ENCODE measurements at places on chromosomes 12 and 14.

- no peak overlapping the region for H3K4me3 ChIP-seq
- no peak for DNase-seq
- H3K4me1 ChIP-seq: no peaks in the 10 kb centered on the region
Measured at GRCh38 chr12:67400742-67401141, 131.6 kb downstream of the CAND1 start.

DNA sequence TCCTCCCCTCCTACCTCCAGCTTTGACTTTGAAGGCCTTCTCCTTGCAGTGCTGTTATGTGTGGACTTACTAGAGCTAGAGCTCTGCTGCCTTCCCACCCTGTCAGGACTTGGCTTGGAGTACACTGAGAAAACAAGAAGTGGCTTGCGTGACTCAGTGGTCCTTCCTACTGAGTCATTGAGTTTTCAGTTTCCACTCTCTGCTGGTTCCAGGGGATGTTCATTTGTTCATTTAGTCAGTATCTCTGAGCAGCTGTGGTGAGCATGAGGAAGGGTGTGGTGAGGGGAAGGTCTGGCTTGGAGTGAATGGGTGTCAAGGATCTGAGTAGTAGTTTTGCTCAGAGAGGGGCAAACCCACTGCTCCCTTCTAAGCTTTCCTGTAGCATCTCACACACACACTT is 17.2 kb upstream of the ELK3 start:
- no peaks in the 10 kb centered on the region for H3K27me3 ChIP-seq
- DNase-seq: peak; percentile 39
- H3K36me3 ChIP-seq: no peaks in the 10 kb centered on the region
- H3K27ac ChIP-seq: no peak overlapping the region

DNA sequence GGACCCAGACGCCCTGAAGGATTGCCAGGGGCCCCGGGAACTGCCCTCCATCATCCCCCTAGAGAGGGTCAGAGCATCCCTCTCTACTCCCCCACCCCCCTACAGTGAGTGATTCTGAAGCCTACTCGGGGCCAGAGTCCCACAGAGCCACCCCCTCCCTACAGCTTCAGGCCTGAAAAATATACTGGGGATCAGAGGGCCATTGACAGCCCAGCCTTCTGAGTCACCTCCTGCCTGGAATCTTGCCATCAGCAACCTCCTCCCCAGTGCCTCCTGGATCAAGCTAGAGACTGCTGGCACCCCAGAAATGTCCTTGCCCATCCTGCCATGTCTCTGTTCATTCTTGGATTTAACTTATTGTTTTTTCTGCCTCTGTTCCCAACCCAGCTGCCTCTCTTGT is 21.7 kb upstream of the MIA2 start:
- no peak overlapping the region for H3K27ac ChIP-seq
- peaks cover 10% of the 10 kb centered on the region for H3K4me1 ChIP-seq
- DNase-seq: peak; percentile 46
- no peak overlapping the region for H3K4me3 ChIP-seq

- H3K27ac ChIP-seq: no peak overlapping the region
- no peak overlapping the region for H3K4me3 ChIP-seq
- peaks cover 34% of the 10 kb centered on the region for H3K36me3 ChIP-seq
- H3K27me3 ChIP-seq: no peaks in the 10 kb centered on the region
- no peak for DNase-seq
Measured at GRCh38 chr14:91173904-91174303, 60.0 kb downstream of the DGLUCY start.

GRCh38 chr12:47591361-47591791 is 114.5 kb downstream of the RPAP3 start:
- no peaks in the 10 kb centered on the region for H3K36me3 ChIP-seq
- H3K4me3 ChIP-seq: no peak overlapping the region
- H3K27ac ChIP-seq: no peak overlapping the region
- DNase-seq: no peak
- H3K27me3 ChIP-seq: no peaks in the 10 kb centered on the region

DNA sequence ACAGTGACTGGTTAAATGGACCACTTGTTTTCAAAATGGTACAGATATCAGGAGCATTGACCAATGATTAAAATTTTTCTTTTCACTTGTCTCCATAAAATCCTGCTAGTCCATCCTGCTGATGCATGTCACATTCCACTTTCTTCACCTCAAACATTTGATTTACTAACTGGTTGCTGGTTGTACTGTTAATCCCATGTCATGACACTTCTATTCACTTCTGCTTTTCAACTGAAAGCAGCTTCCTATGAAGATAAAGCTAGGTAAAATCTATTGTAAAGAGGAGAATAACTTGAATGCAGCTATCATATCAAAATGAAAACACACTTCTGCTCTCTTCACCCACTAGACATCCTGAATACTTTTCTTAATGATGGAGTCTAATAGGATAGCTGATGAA is 149.6 kb upstream of the OTX2 start:
- no peak overlapping the region for H3K27ac ChIP-seq
- no peak for DNase-seq
- no peaks in the 10 kb centered on the region for H3K4me1 ChIP-seq
- peaks cover 82% of the 10 kb centered on the region for H3K27me3 ChIP-seq

- DNase-seq: no peak
- no peaks in the 10 kb centered on the region for H3K27me3 ChIP-seq
- H3K27ac ChIP-seq: no peak overlapping the region
- H3K4me3 ChIP-seq: no peak overlapping the region
- no peaks in the 10 kb centered on the region for H3K36me3 ChIP-seq
- H3K4me1 ChIP-seq: peaks cover 8% of the 10 kb centered on the region
Measured at GRCh38 chr14:104104076-104104901, 18.8 kb downstream of the ASPG start.

DNA sequence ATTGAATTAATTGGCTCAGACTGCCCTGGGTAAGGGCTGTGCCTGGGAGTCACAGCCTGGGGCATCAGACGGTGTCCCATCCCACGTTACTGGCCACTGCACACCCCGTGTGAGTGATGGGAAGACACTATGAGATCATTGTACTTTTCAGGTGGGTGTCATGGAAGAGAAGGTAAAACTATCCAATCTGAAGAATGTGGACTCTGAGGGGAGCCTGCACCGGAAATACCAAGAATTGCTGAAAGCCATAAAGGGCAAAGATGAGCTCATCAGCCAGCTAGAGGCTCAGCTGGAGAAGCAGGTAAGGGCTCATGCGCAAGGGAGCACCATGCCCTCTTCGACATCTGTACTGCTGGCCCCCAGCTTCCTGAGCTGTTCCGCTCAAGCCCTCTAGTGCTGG is 24.0 kb downstream of the PLEKHH1 start:
- H3K4me3 ChIP-seq: no peak overlapping the region
- peaks cover 12% of the 10 kb centered on the region for H3K4me1 ChIP-seq
- DNase-seq: peak; percentile 26
- H3K27me3 ChIP-seq: no peaks in the 10 kb centered on the region
- H3K27ac ChIP-seq: no peak overlapping the region

- H3K4me3 ChIP-seq: no peak overlapping the region
- no peaks in the 10 kb centered on the region for H3K36me3 ChIP-seq
- no peaks in the 10 kb centered on the region for H3K4me1 ChIP-seq
Measured at GRCh38 chr12:129559776-129560175, 344.0 kb downstream of the TMEM132D start.

DNA sequence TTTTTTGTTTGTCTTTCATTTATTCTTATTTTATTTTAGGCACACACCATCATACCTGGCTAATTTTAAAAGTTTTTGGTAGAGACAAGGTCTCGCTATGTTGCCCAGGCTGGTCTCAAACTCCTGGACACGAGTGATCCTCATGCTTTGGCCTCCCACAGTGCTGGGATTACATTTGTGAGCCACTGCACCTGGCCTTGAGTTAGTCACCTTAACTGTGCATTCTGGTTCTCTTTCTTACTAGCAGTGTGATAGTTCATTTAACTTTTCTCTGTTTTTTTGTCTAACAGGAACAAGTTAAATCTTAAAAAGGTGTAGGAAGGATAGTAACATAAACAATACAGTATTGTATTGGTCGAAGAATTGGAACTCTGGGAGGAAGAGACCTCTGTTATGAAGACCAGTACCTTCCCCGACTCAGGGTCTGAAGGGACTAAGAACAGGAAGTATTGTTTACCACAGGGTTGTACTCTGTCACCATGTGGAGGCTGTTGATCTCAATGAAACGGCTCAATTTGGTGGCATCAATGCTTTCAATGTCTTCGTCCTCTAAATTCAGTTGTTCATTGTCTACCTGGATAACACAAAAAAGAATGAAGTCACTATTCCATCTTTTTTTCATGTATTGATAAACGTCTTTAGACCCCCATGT is 17.7 kb downstream of the ERP27 start:
- no peaks in the 10 kb centered on the region for H3K36me3 ChIP-seq
- no peak for DNase-seq
- H3K4me1 ChIP-seq: no peaks in the 10 kb centered on the region
- no peak overlapping the region for H3K4me3 ChIP-seq

DNA sequence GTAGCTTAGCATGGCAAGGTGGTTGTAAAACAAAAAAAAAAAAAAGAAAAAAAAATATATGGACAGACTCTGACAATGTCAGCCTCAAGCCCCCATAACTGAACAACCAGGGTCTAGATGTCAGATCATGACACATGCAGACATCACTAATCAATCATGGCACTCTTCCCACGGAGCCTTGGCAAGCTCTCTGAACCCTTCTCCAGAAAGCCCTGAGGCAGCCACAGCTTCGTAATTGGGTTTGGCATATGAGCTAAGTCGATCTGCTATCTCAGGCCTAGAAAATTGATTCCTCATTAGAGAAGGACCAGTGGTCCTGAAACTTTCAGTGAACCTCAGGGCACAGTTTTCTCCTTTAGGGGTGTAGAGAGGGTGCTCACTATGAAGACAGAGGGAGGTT is 112.2 kb downstream of the GPR135 start:
- H3K36me3 ChIP-seq: peaks cover 22% of the 10 kb centered on the region
- no peak overlapping the region for H3K4me3 ChIP-seq
- peaks cover 28% of the 10 kb centered on the region for H3K4me1 ChIP-seq
- peak overlapping the region; percentile 8 for H3K27ac ChIP-seq
- no peaks in the 10 kb centered on the region for H3K27me3 ChIP-seq

GRCh38 chr14:71094722-71095121 is 187.5 kb downstream of the PCNX1 start:
- H3K4me1 ChIP-seq: peaks cover 6% of the 10 kb centered on the region
- no peak overlapping the region for H3K4me3 ChIP-seq
- no peak overlapping the region for H3K27ac ChIP-seq
- H3K36me3 ChIP-seq: peaks cover 30% of the 10 kb centered on the region
- H3K27me3 ChIP-seq: no peaks in the 10 kb centered on the region

DNA sequence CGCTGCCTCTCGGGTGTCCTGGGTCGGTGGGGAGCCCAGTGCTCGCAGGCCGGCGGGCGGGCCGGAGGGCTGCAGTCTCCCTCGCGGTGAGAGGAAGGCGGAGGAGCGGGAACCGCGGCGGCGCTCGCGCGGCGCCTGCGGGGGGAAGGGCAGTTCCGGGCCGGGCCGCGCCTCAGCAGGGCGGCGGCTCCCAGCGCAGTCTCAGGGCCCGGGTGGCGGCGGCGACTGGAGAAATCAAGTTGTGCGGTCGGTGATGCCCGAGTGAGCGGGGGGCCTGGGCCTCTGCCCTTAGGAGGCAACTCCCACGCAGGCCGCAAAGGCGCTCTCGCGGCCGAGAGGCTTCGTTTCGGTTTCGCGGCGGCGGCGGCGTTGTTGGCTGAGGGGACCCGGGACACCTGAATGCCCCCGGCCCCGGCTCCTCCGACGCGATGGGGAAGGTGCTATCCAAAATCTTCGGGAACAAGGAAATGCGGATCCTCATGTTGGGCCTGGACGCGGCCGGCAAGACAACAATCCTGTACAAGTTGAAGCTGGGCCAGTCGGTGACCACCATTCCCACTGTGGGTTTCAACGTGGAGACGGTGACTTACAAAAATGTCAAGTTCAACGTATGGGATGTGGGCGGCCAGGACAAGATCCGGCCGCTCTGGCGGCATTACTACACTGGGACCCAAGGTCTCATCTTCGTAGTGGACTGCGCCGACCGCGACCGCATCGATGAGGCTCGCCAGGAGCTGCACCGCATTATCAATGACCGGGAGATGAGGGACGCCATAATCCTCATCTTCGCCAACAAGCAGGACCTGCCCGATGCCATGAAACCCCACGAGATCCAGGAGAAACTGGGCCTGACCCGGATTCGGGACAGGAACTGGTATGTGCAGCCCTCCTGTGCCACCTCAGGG is 679 bp downstream of the ARF6 start:
- peak overlapping the region; percentile 92 for H3K4me3 ChIP-seq
- H3K36me3 ChIP-seq: peaks cover 46% of the 10 kb centered on the region
- no peaks in the 10 kb centered on the region for H3K27me3 ChIP-seq

DNA sequence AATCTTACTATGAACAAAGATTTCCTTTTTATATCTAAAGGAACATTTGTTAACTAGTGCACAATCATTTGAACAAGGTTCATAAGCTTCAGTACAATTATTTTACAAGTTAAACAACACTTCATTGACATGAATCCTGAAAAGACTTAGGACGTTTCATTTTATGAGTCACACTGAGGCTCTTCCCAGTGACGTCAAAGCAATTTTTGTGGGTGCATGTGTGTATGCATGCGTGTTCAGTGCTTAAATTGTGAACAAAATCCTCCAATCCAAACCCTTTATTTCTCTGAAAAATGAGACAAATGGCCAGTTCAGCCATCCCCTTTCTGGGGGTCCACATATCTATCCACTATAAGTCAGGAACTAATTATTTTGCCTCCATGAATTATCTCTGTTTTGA is 2.9 kb downstream of the LMNTD1 start:
- H3K4me1 ChIP-seq: peaks cover 14% of the 10 kb centered on the region
- H3K27me3 ChIP-seq: no peaks in the 10 kb centered on the region
- no peaks in the 10 kb centered on the region for H3K36me3 ChIP-seq
- no peak overlapping the region for H3K4me3 ChIP-seq

DNA sequence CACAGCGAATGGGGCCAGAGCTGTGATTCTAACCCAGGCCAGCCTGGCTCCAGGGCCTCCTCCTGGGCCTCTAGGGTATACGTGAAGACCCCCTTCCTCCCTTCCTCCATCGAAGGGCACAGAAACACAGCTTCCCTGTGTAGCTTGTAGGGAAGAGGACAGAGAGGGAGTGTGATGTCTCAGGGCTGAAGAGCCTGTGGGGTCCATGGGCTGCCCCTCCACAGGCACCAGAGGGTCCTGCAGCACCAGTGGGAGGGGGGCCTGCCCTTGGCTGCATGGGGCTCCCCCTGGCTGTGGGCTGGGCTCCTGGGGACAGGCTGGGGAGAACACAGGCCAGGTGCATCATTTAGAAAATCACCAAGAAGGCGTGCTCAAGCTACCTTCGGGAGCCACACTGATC is 178.5 kb downstream of the CALM1 start:
- H3K36me3 ChIP-seq: no peaks in the 10 kb centered on the region
- H3K4me1 ChIP-seq: no peaks in the 10 kb centered on the region
- no peak overlapping the region for H3K27ac ChIP-seq
- H3K27me3 ChIP-seq: no peaks in the 10 kb centered on the region
- no peak overlapping the region for H3K4me3 ChIP-seq

Measured in MCF 10A (cell line).